Stimulated activated naive CD4-positive, alpha-beta T cell treated with Interleukin-2 at 50 U/mL for 16 hours (primary cell): ENCODE measurements at places on chromosomes 5 and 9.
A peak's percentile ranks its signal among the peaks of the same experiment; 100 is the strongest.

DNA sequence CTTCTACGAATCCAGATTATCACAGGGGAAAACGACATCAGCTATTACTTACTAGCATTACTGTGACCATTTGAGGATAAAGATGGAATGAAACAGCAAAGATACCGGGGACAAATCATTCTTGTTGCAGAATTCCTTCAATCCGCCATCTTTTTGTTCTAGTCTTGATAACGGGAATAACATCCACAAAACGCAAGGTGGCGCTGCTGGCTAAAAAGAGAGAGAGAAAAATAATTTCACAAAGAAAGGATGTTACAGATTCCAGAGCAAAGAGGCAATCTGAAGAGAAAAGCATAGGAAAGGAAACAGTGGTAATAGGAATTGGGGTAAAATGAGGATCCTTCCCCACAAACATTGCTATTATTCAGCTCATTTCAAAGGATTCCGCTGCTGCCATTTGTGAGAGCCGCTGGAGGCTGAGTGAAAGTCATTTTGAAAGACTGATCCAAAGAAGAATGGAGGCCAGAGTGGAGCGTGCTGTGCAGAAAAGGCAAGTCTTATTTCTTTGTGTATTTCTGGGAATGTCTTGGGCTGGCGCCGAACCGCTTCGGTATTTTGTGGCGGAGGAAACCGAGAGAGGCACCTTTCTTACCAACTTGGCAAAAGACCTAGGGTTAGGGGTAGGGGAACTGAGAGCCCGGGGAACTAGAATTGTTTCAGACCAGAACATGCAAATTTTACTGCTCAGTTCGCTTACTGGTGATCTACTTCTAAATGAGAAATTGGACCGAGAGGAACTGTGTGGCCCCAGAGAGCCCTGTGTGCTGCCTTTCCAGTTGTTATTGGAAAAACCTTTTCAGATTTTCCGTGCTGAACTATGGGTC is at the start of gene PCDHB7:
Gene PCDHB7, plus strand, starts transcription at position 264 of the 824 bp plus-strand sequence. Its CDS starts 192 bp downstream, at position 456.
- DNase-seq = no peak

DNA sequence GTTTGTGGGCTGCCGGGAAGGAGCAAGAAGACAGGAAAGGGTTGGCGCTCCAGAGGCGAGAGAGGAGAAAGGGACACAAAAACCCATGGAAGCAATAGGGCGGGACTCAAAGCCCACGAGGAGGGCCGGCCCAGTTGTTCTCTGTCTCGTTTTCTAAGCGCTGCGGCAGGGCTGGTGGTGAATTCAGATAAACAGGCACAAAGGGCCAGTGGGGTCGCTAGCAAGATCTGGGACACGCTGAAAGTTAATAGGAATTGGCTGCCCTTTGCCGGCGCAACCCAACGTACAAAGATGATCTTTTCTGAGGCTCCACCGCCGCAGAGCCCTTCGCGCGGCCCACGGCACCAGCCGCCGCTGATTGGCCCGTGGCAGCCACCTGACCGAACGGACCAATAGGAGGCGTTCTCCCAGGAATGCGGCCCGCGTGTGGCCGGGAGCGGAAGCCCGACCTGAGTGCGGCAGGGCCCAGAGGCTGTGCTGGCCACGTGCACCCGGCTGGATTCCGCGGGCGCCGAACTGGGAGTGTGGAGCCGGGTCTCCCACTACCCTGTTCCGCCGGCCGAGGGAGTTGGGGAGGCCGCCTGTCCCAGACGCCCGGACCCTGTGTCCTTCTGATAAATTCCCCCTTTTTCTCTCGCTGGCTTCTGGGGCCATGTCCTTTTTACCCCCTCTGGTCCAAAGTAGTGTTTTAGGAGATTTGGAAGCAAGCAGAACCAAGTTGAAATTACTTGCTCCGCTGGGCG is 16.8 kb upstream of the NSD1 start:
- peak; percentile 82 for DNase-seq

DNA sequence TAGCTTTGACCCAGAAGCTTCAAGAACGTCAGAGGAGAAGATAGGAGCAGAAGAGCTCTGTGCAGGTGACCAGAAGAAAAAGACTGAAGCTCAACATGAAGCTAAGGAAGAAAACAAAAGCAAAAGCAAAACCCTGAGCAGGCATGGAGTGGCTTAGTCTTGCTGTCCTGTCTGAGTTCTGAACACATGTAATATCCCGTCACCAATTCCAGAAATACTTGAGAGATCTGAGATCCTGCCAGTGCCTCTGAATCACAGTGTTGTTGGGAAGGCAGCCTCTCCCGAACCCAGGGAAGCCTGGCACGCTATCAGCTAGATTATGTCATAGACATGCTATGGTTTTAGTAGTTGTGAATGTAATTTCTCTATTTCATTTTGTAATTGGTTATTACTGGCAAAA is 235.7 kb downstream of the ICE1 start:
- DNase-seq = no peak

DNA sequence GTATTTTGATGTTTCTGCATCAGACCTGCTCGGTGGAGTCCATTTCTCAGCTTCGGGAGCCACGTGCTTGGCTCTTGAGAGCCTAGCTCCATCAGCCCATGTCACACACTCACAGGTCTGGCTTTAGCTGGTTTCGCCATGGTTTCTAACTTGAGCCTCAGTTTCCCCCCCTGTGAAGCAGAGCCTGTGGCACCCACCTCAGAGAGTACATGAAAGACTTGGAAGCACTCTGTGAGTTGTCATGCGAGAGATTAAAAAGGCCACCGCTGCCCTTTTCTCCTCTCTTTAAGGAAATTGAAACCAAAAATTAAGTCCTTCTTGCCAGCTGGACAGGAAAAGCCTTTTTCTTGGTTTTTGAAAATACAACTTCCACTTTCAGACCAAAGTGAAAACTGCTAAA is 8.8 kb downstream of the TENT4A start:
- DNase-seq = no peak

GRCh38 chr9:89956907-89957306 is 352.1 kb downstream of the GADD45G start:
- DNase-seq = no peak

DNA sequence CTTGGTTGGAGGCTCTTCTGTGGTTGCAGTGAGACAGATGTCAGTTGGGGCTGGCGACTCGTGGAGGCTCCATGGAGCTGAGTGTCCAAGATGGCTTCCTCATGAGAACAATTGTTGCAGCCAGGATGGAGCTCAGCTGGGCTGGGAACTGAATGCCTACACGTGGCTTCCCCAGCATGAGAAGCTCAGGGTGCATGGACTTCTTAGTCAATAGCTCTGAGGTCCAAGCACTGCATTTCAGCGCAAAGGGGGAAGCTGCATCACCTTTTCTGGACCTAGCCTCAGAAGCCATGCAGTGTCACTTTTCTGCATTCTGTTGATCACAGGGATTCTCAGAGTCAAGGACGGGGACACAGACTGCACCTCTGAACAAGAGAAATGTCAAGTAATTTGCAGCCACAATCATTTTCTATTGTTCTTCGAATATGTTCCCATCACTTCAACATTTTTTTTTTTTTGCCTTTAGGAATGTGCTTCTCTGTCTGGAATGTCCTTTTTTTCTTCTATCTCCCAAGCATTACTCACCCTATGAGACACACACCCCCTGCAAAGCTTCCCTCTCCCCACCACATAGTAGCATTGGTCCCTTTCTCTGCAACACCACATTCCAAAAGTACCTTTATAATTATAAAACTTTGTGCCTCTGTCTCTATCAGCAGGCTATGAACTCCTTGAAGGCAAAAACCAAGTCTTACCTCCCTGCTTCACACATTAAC is 57.5 kb upstream of the STK32A start:
- no peak for DNase-seq

DNA sequence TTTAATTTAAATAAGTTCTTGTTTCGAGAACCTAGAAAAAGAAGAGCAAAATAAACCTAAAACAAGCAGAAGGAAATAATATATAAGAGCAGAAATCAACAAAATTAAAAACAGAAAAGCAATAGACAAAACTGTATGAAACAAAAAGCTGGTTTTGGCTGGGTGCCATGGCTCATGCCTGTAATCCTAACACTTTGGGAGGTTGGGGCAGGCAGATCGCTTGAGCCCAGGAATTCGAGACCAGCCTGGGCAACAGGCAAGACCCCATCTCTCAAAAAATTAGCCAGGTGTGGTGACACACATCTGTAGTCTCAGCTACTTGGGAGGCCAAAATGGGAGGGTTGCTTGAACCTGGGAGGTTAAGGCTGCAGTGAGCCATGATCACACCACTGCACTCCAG is 59.2 kb upstream of the OTP start:
- no peak for DNase-seq

DNA sequence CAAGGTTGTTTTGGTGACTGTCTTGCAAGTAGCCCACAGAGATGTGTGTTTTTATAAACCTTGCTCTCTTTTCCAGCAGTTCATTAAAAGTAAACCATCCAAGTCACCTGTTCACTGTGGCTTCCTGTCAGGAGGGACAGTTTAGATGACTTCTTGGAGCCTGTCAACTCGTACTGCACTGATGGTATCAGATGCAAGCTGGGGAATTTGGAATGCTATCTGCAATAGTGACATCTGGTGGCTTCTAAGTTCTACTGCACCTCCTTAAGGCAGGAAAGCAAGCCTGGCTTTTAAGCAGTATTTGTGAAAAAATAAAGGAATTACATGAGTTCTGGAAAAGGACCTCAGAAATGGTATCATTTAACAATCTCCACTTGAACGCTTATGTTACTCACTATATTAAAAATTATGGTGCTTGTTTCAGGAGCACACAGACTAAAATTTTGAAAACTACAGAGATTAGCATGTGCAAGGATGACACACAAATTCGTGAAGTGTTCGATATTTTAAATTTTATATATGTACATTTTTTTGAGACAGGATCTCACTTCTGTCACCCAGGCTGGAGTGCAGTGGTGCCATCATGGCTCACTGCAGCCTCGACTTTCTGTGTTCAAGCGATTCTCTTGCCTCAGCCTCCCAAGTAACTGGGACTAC is 164.0 kb downstream of the TTC39B start:
- DNase-seq = no peak

DNA sequence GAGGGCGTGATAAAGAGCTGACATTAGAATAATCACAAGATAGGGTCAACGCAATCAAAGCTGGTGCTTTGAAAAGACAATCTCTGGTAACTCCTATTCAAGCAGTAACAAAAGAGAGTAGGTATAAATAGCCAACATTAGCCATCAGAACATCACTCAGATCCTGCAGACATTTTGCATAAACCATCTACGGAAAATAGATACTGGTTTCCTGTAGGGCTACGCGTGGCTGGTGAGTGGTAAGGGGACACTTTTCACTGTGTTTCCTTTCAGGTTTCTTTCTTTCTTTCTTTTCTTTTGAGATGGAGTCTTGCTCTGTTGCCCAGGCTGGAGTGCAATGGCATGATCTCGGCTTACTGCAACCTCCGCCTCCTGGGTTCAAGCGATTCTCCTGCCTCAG is 22.3 kb downstream of the TTF1 start:
- no peak for DNase-seq

DNA sequence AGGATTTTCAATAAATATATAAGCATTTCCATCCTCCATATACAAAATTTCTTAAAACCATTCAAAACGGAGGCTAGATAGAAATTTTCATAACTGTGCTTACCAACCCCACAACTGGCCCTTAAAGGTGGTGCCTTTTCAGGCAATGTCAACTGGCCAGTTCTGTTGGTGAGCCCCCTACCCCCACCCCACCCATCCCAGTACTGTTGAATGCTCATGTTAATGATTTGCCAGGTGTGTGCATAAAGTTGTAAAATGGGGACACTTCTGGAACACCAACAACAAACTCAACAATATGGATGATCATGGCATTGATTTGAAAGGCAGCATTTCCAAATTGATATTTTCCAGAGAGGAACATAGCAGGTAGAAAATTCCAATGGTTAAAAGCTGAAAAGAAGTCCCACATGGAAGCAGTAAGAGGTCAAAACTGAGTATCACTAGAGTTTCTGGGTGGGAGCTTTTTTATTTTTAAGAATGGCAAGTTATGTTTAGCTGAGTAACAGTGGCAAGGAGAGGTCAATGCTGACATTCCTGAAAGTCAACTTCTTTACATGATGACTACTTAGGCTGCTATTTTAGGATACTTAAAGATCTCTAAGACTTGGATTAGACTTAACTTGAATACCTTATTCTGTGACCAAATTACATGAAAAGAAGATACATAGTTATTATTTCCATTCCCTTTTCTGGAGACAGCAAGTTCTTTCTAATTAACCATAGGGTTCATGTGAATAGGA is 2.7 kb downstream of the LEAP2 start:
- DNase-seq = no peak

DNA sequence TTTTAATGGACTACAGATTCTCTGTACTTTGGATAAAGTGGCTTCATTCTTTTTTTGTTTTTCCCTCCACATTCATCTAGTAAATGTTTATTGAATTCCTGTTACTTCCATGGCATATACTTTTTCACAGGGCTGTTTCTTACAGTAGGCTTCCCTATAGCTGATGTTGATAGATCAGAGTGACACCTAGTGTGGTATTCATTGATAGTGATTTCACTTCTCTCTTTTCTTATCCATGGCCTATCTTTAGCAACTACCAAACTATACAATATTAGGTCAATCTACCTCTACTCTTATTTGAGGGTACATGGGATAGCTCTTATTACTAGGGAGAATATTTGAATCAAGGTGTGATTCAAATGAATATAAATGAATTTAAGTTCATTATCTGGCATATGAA is 35.8 kb downstream of the FSD1L start:
- DNase-seq = no peak

DNA sequence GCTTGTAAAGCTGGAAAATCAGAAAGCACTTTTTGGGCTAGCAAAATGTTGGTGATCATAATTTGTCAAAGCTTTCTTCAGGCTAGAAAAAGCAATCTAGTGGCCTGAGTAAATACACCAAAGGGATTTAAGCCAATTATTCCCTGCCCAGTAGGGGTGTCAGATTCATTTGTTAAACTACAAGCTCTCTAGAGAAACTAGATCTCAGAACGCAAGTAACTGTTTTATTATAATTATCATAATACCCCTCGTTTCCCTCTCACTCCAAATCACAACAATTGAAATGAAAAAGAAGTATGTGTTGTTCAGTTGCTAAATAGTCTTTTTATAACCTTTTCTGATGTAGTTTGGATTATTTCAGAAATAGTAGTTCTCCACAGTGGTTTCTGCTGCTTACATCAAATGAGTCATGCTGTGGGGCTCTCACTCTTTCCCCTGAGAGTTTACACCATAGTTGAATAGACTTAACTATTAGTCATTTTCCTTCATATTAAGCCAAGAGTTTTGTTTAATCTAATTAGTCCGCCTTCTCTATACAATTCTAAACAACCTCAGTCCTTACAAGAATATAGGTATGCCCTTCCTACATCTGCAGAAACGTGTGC is 918.6 kb upstream of the DMAC1 start:
- DNase-seq = no peak

DNA sequence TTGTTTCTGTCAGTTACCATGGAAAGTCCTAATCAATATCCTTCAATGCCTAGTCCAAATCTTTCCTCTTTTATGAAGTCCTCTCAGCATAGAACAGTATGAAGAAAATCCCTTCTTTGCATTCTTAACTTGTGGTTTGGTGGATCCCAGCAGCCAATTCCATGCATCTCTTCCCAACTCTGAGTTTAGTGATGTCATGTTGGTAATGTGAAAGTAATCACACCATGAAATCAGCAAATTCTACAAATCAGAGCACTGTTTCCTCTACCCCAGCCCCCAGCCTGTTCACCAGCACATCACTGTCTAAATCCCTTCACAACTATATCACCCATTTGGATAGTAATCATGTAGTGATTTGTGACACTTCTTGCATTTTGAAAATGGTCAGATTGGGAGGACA is 4.7 kb upstream of the C1QTNF2 start:
- no peak for DNase-seq
